Activated T-cell treated with anti-CD3 and anti-CD28 coated beads for 4 hours (primary cell): ENCODE measurements at places on chromosomes 7 and 10.

DNA sequence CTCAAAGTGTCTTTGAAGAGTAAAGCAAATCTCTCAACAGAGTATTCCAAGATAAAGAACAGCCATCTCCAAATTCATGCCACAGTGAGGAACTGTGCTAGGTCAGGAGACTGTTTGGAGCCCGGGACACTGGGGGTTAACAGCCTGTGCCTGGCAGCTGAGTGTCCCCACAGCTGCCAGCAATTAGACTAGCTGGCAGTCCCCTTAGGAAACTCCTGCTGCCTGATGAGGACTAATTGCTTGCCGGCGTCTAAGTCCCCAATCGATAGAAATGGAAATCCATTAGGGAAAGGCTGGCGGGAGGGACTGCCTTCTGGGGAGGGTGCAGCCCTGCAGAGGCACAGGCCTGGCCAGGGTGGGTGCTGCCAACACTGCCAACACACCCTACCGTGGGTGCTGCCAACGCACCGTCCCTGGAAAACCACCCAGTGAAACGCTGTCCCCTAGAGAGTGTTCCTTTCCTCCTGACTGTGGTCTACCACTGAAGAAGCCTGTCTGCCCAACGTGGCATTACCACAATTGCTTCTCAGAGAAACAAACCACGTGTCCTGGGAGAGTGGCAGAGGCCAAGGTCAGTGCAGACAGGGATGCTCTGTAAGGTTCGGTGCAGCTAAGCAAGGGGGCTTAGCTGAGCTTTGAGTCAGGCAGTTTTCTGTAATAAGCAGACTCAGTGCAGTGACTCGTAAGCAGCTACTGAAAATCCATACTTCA is 60.8 kb downstream of the XRCC2 start:
- no peak for DNase-seq

DNA sequence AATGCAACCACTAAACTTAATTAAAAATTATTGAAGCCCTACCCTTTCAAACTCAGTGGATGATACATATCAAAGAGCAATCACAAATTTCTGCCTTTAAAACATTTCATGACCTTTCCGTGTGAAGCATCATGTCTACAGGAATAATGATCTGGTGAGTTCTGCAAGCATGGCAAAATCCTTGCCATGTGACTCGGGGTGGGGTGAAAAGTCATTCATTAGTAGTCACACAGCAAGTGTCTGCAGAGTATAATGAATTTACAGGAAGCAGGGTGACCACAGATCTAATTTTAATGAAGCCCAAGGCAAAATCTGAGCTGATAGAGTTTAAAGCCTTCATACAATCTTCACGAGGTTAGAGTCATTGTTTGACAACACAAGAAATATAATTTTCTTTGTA is 351.9 kb downstream of the THSD7A start:
- DNase-seq = no peak

- no peak for DNase-seq
These were observed 323.5 kb downstream of the ADARB2 start for GRCh38 chr10:1413823-1414222.

DNA sequence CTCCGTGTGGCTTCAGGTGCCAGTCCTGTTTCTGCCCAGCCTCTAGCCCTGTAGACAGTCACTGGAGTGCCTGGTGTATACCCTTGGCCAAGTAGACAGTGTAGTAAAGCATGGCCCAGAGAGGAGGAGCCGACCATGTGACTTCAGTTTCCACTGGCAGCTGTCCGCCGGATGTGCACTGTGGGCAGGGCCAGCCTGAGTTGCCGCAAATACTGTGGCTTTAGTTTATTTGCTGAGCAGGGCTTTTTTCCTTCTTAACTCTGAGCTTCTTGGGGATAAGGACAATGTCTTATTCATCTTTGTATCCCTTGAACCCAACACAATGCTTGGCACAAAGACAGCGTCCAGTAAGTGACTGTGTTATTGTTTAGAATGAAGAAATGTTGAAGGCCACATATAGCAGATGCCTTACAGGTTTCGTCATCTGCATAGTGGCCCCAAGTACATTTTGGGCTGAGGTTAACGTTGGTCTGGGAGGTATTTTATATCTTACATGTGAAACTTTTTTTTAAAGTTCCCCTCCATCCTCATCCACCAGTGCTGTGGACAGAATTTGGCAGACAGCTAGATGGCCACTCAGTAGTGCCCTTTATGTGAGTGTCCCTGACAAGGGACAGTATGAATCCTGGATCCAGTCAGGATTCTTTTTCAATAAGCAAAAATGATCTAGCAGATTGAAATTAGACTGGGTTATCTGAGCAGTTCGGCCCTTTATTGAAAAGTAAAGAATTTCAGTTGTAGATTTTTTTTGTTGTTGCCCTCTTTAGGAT is 40.6 kb downstream of the CYP17A1 start:
- peak; percentile 13 for DNase-seq

DNA sequence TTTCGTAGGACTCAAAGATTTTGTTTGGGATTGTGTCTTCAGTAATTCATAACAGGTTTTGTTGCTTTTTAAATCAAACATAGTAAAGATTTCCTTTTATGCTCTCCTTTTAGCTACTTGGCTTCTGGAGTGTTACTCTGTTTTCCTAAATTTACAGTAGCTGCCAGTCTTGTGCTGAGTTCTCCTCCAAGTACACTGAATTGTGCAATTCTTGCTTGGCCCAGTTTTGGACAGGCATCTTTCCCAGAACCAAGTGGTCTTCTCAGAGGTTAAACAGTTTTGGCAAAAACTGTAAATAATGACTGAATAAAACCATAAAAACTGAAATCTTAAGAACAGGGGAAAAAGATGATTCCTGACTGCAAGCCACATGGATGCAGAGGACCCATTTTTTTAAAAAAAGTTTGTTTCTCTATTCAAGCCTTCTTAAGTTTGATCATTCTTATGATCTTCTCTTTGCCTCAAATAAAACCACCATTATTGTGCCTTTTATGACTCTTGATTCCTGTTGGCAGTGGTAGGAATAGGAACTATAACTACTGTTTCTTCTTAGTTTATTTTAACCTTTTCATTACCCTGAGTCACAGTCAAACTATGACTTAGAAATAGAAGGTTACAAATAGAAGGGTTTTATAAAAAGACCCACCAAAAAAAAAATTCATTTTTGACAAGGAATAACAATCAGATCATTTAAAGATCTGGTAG is 88.0 kb downstream of the MDFIC start:
- DNase-seq = no peak

GRCh38 chr10:68296843-68297663 is 34.8 kb upstream of the HNRNPH3 start:
- DNase-seq = no peak

DNA sequence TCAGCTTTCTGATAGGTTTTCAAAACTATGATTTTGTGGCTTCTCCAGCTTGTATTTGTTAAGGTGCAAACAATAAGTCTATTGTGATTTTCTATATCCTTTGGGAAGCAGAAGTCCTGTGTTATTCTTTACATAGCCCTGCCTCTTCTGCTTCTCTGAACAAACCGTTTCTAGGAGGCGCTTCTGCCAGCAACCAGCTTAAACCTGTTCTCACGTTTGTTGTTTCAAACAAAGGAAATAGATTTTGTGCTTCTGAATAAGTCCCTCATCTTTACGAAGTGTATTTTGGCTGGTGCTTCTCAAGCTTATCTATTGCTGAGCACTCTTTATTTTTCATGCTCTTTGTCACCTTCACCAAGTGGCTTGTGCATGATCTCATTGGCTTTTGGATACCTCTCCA is 61.0 kb downstream of the VTI1A start:
- DNase-seq = no peak
